ENCODE measurements at places on chromosomes 13 and 19.
A peak's percentile ranks its signal among the peaks of the same experiment; 100 is the strongest.

GRCh38 chr13:28964052-28964451, 143.9 kb downstream of the MTUS2 start:
- DNase-seq: no peak

DNA sequence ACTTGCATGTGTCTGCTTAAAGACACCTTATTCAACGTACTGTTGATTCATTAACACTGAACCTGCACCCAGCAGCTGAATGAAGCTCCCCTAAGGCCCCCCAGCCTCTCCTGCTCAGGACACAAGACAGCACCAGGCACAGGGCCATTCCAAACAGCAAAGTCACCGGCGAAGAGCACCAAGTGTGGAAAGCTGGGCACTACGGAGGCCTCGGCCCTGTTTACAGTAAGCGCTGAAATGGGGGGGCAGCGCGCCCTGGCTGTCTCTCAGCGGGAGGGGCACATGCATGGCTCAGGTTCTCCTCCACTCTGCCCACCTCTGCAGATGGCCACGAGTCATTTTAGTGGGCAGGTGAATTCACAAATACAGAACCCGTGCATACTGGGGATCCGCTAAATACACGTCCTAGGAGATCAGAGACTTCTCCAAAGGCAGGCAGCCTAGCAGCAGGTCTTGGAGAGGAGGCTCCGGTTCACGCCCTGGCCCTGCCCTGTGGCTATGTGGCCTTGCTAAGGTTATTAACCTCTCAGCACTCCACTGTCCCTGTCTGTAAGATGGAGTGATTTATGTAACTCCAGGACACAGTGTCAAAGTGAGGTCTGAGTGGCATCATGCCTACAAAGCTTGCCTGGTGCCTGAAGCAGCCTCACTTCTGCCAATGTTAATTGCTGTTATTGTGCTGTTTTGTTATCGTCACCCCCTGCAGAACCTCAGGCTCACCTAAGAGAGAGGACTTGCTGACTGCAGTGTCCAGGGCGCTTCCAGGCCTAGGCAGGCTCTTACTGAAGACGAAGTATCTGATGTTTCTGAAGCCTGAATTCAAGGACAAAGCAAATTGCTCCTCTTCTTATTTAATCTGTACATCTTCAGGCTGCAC, 207.4 kb upstream of the SOX1 start:
- DNase-seq: no peak

DNA sequence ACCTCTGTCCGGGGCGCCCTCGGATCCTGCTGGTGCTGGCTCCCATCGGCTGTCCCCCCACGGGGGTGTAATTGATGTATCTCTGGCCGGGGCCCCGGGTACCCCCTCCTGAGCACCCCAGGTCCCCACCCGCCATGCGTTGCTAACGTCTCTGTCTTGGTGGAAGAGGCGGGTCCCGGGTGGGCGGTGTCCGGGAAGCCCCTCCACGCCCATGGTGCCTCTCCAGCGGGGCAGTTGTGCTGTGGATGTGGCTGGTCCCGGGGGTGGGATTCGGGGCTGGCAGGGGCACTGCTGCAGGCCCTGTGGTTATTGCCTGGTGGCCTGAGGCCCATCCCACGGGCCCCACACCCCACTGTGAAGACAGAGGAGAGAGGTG, 4.9 kb downstream of the DIRAS1 start:
- DNase-seq: no peak

DNA sequence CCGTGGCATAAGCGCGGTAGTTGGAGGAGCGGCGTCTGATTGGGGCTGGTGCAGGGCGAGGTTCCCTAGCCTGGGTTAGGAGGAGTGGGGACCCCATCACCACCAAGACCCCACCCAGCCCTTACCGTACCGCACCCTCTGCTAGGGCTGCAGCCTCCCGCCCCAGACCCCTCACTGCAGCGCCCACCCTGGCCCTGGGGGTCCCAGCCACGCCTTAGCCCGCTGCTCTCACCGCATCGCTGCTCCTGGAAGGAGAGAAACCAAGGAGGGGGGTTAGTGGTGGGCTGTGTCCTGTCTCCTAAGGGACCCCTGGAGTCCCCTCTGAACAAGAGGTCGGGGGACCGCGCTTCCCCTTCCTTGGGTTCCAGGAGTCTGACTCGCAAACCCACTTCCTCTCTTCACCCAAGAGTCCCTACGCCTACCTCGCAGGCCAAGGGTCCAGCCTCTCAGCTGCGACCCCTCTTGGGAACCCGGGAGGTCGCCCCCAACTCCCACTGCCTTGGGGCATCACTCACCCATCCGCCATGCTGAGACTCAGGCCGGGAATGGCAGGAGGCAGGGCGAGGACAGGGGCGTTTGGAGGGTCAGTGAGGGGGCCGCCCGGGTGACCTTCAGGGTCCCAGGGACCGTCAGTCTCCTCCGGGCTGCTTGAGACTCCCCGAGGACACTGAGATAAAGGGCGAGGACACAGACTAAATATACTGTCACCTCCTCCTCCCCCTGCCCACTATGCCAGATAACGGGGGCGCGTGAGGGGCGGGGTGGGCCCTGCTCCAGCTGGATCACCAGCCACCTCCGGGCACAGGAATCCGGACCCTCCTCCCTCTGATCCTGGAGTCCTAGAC, at the start of gene TNNI3:
Gene TNNI3 (minus strand): TSS at position 669 of the 845 bp plus-strand sequence. CDS start 143 bp downstream, at position 526.
- DNase-seq: no peak

GRCh38 chr13:113923376-113924063, 50.4 kb downstream of the C13orf46 start:
- no peak for DNase-seq

- peak; percentile 10 for DNase-seq
These were observed 305.1 kb downstream of the ITGBL1 start for GRCh38 chr13:101757446-101758039.

GRCh38 chr19:33653684-33654083, 31.9 kb downstream of the CHST8 start:
- no peak for DNase-seq

DNA sequence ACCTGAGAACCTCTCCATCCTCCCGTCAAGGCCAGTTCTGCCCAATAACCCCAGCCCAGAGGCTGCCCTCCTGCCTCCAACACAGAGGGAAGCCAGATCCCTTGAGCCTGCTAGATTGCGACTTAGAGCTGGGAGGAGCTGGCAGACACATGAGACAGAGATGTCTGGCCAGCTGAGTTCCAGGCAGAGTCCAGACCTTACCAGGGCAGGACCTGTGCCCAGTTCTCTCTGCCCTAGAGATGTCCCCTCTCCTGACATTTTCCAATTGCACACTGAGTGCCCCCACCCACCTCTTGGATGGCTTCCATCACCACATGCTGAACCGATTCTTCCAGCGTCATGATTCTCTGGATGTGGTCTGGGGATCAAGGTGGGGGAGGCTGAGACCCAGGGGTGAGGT, 3.0 kb downstream of the HOOK2 start:
- no peak for DNase-seq

DNA sequence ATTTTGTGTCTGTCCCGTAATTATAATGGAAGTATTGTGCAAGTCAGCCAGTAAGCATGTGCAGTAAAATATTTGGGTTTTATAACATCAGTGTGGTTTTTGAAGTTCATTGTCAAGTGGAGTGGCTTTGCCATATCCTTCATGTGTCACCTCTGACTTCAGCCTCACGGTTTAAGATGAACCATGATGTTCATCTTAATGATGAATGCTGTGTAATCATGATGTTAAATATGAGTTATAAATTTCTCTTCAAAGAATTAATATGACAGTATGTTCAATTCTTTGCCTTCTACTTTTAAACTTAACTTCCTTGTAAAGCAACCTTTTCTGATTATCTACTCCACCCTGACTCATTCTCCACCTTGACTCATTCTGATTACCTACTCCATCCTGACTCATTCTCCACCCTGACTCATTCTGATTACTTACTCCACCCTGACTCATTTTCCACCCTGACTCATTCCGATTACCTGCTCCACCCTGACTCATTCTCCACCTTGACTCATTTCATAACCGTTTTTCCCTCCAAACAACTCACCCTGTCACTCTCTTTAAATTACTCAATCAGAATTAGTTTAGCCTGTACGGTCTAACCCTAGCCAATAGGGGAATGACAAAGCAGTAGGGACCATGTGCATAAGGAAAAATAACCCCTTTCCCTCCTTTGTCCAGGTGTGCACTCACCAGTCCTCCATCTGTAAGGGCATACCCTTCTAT, 50.3 kb upstream of the ANKRD10 start:
- peak; percentile 78 for DNase-seq

DNA sequence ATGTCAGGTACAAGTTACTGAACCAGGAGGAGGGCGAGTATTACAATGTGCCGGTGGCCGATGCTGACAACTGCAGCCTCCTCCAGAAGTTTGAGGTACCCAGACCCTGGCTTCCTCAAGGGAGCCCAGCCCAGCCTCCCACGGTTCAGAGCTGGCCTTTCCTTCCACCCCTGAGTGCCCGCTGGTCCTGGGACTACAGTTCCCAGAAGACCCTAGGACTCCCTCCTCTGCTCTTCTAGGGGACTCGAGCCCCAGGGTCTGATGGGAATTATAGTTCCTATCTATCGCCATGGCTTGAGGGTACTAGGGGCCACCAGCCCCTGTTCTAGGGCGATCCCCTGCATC, 11.0 kb downstream of the PRKCG start:
- DNase-seq: no peak

- no peak for DNase-seq
These were observed 53.1 kb downstream of the FOXO1 start for GRCh38 chr13:40613192-40613818.

DNA sequence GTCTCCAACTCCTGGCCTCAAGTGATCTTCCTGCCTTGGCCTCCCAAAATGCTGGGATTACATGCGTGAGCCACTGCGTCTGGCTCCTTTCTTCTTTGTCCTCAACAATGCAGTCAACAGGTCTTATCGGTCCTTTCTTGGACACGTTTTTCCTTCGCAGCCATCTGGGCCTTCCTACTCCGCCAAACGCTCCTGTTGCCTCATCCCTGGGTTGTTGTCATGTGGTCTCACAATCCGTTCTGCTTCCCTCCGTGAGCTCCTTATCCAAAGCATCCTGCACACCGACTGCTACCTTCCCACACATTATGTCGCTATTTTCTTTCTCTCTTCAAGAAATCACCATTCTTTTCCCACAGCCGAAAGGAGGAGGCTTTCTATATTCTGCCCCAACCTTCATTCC, 306.8 kb downstream of the DCLK1 start:
- DNase-seq: no peak

GRCh38 chr19:17718947-17719711, at the start of gene MAP1S:
Gene MAP1S, plus strand, starts transcription at chr19:17719480. Its CDS starts 23 bp downstream, at chr19:17719503.
- DNase-seq: peak; percentile 67

DNA sequence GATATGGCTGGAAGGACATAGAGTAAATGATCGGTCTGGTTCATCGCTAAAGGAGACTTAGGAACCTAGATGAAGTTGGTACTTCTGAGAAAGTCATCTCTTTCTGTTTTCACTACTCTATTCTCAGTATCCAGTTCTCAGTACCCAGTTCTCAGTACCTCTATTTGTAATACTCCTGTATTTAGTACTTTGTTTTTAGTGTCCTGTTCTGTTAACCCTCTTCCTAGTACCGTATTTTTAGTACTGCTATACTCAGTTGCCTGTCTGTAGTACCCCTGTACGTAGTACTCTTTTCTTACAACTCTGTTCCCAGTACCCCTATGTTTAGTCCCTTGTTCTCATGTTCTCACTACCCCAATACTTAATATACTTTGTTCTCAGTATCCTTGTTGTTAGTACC, 1.2 kb downstream of the RFXAP start:
- no peak for DNase-seq

DNA sequence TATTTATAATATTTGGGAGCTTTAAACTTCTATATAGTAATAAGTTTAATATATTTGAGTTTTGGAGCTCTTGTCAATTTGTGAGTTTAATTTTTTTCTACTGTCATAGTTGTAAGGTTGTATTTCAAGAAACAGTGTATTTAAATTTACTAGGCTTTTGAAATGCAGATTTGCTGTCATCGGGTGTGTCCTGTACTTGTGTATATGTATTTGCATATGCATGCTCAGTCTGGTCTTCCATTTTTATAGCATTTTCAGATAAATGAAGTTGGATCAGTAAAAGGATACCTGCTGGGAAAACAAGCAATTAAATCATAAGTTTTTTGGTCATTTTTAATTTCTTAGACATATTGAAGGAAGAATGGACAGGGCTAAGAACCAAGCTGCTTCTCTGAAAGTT, 33.1 kb downstream of the SLAIN1 start:
- DNase-seq: no peak

Measured in Daoy (cell line).